ENCODE measurements at places on chromosomes 12 and 14.

GRCh38 chr12:78191611-78192010 lies 360.9 kb downstream of the NAV3 start:
- DNase-seq, result no peak

- no peak for DNase-seq
Measured at GRCh38 chr12:19035536-19035935, 94.0 kb upstream of the PLEKHA5 start.

DNA sequence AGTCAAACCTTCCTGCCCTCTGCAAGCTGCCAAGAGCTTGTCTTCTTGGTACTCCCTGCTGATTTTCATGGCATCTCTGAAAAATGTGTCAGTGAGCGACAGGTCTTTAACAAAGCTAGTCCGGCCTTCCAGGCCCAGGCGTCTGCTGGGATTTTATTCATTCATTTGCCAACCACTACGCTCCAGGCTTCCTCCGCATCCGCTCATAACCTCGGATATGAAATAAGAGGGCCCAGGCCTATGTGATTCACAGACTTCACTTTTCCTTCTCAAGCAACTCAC lies 13.8 kb downstream of the TSPAN9 start:
- no peak for DNase-seq

GRCh38 chr14:64700894-64701293 lies 3.3 kb upstream of the PLEKHG3 start:
- no peak for DNase-seq

GRCh38 chr12:46500673-46501072 lies 128.1 kb upstream of the SLC38A2 start:
- DNase-seq, result no peak

DNA sequence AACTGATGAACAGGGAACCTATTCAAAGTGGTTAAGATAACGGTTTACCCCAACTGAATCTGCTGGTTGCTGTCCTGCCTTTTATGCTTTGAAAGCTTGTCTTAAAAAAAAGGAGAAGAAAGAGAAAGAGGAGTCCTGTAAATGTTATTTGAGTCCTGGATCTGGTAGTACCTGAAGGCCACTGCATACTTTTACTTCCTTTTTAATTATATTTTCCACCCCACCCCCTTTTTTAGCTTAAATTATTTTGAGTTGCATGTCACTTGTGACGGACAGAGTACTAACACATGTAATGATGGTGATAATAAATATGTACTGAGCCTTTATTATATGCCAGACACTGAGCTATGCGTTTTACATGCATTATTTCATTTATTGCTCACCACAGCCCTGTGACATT lies 2.5 kb upstream of the AMIGO2 start:
- DNase-seq, result no peak

DNA sequence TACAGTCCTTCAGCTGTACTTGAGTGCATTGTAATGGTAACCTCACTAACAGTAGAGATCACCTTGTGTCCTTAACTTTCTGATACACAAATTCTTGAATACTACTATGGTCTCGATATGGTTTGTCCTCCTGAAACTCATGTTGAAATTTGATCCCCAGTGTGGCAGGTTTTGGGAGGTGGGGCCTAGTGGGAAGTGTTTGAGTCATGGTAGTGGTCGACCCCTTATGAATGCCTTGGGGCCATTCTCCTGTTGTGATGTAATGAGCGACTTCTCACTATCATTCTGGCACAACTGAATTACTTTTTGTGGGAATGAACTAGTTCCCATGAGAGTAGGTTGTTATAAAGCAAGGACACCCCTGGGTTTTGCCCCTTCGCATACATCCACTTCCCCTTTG lies 52.3 kb downstream of the IPO8 start:
- no peak for DNase-seq

- no peak for DNase-seq
Measured at GRCh38 chr12:6074979-6075585, 49.4 kb downstream of the VWF start.

DNA sequence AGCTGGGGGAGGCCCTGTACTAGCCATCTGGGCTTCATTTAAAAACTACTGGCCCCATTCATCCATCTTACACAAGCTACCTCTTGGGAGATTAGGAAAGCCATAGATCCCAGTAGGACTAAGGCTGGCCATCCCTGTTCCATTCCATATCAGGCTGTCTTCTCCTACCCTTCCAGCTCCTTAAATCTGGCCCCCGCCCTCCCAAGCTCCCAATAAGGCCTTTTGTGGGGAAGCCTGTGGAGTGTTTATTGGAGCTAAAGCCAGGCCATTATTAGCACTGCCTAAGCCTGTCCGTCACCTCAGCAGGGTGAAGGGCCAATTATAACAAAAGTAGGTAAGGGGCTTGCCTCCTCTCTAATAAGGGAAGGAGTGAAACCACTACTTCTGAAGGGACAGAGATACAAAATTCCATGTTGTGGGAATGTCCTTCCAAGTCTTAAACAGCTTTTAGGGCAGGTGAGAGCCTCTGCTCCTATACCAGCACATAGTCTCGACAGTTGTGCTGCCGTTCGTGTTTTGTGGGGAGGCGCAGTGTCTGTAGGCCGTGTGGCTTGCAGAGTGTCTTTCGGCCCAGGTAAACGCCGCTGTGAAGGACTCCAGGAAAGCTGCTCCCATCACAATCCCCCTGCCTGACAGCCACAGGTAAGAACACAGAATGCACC lies 3.7 kb downstream of the MYL6 start:
- no peak for DNase-seq

DNA sequence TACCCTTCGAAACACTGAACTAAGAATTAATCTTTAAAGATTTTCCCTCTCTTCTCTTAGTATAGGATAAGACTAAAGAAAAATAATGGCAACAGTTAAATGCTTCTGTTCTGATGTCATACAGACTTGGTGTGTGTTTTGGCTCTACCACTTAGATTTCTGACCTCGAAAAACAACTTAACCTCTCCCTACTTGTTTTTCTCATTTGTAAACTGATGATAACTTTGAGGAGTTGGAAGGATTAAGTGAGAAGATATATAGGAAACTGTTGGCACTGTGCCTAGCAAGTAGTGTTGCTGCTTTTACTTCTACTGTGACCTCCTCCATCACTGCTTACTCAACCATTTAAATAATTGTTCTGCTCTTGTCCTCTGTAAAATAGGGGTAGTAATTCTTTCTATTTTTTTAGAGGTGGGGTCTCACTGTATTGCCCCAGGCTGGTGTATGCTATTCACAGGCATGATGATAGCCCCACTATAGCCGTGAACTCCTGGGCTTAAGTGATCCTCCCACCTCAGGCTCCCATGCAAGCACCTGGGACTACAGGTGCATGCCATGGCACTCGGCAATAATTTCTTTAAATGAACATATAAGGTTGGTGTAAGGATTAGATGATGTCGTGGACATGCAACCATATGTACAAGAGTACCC lies 22.4 kb downstream of the PALS1 start:
- DNase-seq, result no peak

DNA sequence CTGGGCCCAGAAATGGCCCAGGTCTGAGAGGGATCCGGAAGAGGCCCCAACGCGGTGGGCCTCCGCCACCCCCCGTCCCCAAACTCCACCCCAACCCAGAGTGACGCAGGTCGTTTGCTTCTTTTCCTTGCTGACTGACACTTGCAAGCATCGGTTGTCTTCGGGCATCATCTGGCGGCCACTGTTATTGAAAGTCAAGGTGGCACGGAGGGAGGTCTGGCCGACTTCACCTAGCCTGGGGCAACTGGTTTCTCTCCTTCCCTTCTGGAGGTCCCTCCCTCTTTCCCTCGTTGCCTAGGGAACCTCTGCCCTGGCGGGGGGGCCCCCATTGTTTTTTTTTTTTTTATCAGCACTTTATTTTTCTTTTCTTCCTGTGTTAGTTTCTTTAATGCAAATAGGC lies 241.8 kb downstream of the ALG10 start:
- no peak for DNase-seq

Measured in NCI-H1048 (cell line).